ENCODE measurements at places on chromosomes 2 and 18.

GRCh38 chr18:44790860-44791259 lies 110.2 kb downstream of the SETBP1 start:
- DNase-seq = no peak

- DNase-seq = no peak
Measured at GRCh38 chr2:67848551-67849285, 214.1 kb downstream of the C1D start.

GRCh38 chr2:112973156-112973555 lies 4.7 kb upstream of the IL36G start:
- no peak for DNase-seq

DNA sequence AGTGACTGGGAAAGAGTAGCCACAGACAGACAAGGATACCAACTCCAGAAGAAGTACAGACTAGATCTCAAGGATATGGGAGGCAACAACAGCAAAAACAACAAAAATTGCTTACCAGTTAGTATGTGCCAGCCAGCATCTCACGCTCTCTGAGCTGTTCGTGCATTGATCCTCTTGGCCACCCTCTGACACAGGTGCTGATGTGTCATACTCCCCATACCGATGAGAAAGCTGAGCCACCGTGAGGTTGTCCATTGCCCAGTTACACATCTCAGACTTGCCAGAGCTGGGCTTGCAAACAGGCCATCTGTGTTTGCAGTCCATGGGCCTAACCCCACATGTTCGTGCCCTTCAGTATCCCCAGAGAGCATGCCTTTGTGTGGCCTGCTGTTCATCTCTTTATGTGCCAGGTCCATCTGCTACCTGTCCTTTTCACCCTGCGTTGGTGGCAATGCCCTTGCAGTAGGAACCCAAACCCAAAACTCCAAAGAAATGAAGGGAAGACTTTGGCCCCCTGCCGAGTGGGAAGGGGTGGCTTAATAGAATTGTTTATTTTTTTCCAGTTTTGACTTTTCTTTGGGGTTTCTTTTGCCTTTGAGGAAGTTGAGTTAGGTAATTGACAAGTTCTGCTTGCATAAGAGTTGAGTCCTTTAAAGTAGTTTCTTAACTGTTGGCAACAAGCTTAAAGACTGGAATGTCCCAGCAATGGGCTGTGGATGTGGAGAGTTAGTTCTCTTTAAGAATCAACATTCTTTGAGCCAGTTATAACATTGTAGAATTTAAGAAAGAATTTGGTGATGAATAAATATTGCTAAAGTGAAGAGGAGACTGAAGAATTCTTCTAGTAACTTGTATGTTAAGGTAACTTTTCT lies 46.7 kb downstream of the LYPD6B start:
- no peak for DNase-seq

DNA sequence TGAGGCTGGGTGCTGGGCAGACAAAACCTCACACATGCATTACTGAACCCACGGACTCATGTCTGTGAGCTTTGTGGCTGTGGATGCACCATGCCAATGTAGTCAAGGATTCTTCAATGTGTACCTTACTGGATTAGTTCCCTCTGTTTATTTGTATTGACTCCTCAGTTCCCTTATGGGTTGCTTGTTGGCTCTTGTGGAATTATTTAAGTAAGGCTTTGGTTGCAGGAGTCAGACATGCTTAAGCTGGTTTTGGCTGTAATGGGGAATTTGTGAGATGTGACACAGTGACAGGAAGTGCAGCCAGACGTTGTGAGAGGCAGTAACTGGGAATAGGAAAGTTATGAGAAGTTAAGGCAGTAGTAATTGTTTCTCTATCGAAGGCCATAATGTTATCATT lies 13.6 kb upstream of the IL1RN start:
- no peak for DNase-seq

GRCh38 chr18:41075212-41075611 lies 879.8 kb upstream of the PIK3C3 start:
- no peak for DNase-seq

DNA sequence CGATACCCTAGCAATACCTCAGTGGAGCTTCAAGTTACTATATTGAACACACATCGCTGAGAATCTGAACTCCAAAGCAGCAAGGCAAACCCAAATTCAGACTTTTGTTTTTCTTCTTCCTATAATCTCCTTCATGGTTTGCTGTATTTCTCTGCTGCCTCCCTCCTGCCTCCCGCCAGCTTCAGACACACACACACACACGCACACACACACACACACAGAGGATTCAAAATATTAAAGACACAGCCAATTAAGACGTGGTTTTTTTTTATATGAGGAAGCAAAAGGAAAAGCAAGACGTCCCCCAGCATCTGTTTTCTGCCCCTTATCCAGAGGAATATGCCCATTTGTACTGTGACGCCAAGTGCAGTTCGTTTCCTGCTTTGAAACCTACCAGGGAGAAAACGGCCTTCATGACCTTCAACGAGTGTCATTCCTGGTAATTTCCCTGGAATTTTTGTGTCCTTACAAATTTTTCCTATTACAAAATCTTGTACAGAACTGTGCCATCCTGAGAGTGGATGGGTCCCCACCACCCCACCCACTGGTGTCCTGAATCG lies 547.9 kb upstream of the ID2 start:
- no peak for DNase-seq

Data from activated T-cell treated with anti-CD3 and anti-CD28 coated beads, Interleukin-2, amount 50 U/mL, for 72 hours (primary cell).